ENCODE measurements at places on chromosomes 12 and 14.

DNA sequence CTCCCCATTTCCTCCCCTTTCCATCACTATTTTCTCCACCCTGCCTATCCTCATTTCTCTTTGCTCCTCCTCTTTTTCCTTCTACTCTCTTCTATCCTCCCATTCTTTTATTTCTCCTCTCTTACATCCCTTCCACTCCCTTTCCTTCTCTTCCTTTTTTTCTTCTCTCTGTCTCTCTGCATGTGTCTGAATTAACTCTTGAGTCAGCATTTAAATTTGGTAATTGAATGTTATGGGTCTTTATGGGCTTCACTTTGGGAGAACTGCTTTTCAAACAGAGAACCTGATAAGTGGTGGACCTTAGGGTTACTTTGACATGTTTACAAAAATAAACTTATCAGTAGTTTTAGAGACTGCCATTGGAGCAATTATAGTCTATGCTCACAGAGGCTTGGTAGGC is 992.7 kb downstream of the NRXN3 start:
- no peak for DNase-seq

DNA sequence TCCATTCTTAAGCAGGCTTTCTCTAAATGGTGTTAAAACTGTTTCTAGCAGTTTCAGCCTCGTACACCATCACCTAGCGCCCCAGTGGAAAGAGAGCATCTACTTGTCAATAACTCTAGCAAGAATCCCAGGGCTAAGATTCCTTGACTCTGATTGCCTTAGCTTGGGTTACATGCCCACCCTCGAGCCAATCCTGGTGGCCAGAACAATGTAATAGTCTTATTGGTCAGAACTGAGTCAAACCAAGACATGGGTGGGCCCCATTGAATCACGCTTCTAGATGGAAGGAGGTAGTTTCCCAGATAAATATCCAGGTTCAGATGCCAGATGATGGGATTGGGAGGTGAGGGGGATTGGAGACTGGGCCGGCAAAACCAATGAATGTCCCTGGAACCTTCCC is 55.9 kb upstream of the MED13L start:
- no peak for DNase-seq

DNA sequence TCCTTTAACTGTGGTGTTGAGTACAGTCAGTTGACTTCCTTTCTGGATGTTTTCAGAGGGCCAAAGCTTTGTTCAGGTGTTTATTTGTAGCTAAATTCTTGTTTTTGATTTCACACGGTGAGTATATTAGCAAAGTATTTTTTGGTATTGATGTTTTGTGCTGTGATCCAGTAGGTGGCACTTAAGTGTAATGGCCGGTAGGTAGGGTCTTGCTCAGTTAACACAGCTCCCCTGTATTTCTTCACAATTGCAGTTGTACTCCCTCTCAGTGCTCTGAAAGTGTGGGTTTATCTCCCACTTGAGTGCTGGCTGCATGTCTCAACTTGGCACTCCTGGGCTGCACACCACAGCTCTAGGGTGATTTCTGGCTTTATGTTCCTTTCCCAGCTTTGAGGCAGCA is 339.5 kb downstream of the AEBP2 start:
- no peak for DNase-seq

DNA sequence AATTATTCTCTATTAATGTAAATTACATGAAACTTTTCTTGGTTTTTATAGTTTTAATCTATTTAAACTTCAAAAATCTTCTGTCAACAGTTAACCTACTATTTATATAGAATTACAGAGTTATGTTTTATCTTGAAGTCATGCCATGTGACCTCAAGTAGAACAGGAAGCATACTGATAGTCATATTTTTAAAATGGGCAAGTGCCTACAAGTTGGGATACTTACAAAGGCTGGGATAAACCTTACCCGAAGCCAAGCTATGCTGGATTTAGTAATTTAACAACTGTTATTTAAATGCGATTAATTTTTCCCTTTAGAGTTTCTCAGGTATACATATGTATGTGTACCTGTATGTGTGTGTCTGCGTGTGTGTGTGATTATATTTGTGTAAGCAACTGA is 266.9 kb downstream of the RASSF9 start:
- no peak for DNase-seq

DNA sequence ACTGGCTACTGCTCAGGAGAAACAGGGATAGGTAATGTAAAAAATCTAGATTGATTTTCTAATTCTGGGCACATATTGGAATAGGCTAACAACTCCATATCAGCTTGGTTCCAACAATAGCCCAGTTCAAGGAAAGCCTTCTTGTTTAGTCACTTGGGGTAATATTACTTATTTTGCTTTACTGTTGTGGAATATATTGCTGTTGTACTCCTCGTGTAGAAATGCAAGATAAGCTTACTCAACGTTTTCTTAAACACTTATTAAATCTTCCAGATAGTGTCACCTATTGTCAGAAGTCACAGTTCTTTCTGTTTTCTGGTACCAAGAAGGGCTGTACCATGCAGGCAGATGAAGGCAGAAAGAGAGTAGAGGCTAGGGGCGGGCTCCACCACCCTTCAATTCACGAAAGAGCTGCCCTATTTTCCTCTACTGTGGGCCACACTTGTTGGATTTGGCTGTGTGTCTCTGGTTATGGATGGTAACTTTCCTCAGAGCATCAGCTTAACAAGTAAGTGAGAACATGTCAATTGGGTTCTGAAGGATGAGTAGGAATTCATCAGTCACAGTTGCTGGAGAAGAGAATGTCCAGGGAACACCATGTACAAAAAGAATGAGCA is 38.0 kb downstream of the CLMN start:
- no peak for DNase-seq

All from mucosa of descending colon (tissue), 3 donors.